Psoas muscle (tissue), 8 donors: ENCODE measurements at places on chromosomes 5 and 9. TPM values are rescaled to one million over a fixed set of nuclear protein-coding genes. Genes with fewer than 3 reads are reported as not detected.

PAEP gene
- total RNA-seq: not detected

ADAMTSL2 gene
- total RNA-seq: 4.0 TPM

ANKDD1B gene
- not detected for total RNA-seq

NOXA1 gene
- 1.6 TPM for total RNA-seq

HRCT1 gene
- 4.9 TPM for total RNA-seq

PCDHGB5 gene
- 3.7 TPM for total RNA-seq

SLCO6A1 gene
- total RNA-seq: not detected

RECK gene
- 2.0 TPM for total RNA-seq

GNG10 gene
- total RNA-seq: 12.0 TPM

NUTM2F gene
- not detected for total RNA-seq

LHX3 gene
- not detected for total RNA-seq

ASB6 gene
- 8.4 TPM for total RNA-seq

DMRT2 gene
- 0.43 TPM for total RNA-seq

SYK gene
- 2.1 TPM for total RNA-seq

GARNL3 gene
- total RNA-seq: 4.8 TPM

MTAP gene
- total RNA-seq: 14.8 TPM

KIAA0825 gene
- total RNA-seq: 1.2 TPM

WWC1 gene
- total RNA-seq: not detected

PLAC8L1 gene
- total RNA-seq: not detected

HSPB3 gene
- total RNA-seq: 112 TPM

NMUR2 gene
- total RNA-seq: not detected

PIP5K1B gene
- total RNA-seq: 1.7 TPM

DNA sequence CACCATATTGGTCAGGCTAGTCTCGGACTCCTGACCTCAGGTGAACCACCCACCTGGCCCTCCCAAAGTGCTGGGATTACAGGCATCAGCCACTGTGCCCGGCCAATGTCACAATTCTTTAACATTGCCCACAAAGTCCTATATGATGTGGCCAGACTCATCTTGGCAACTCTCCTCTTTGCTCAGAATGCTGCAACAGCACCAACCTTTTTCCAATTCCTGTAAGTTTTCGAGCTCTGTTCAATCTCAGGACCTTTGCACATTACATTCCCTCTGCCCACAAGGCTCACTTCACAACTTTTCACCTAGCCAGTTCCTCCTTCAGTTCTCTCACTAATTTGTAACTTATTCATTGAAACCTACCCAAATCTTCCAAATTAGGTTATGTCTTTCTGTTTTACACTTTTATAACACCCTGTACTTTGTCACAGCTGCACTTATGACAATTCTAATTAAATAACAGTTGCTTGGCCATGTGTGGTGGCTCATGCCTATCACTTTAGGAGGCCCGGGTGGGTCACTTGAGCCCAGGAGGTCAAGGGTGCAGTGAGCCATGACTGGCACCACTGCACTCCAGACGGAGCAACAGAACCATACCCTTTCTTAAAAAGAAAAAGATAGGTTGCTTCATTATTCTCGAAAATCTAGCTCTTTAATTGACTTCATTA is 30.9 kb upstream of the GLDC start:
- DNase-seq: no peak

- DNase-seq: no peak
Measured at GRCh38 chr5:141362719-141363118, 1.2 kb upstream of the PCDHGA5 start.

DNA sequence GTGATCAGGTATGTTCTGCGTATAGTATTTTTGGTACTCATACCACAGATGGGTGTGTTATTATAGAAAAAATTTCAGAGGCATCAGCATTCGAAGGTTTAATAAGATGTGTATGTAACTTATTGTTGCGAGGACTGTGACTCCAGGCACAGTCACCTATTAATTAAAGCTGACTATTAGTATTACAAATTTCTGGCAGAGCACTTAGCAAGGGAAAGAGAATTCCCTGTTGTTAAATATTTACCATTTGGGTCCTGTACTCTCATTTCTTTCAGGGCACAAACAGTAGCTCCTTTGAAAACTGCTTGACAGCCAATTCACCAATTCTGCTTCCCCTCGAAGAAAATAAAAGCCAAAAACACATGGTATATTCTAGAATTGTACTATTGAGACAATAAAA is 653.8 kb downstream of the ELAVL2 start:
- no peak for DNase-seq

- DNase-seq: peak; percentile 16
Measured at GRCh38 chr5:135076051-135076491, 42.0 kb upstream of the PITX1 start.

GRCh38 chr9:89719202-89719601 is 114.4 kb downstream of the GADD45G start:
- no peak for DNase-seq

- DNase-seq: no peak
Measured at GRCh38 chr9:116317503-116317902, 163.9 kb downstream of the PAPPA start.

DNA sequence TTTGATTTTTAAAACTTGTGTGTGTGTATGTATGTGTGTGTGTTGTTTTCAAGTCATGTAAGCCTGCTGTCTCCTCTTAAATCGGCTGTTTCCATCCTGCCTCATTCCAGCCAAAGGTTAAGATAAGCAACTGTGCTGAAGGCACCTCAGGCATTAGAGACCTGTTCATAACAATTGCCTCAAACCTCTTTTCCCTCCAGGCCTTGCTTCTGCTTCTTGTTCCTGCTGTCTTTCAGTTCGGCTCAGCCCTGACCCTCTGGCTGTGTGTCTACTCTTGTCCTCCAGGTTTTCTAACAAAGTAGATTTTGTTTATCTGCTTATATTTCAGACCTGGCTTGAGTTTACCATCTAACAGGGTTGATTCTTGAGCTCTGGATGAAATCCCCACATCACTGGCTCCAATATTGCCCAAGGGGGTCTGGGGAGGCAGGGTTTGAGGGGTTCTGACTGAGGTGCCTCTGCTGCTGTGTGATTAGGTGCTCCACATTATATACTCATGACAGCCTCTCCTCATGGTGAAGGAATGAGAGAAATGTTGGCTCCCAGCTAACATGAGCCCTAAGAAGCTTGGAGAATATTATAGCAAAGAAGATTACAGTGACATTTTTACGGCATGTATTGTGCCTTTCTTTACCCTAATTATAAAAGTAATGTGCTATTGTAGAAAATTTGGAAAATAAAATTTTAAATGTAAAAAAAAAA is 229.7 kb upstream of the PIK3R1 start:
- no peak for DNase-seq

- peak; percentile 44 for DNase-seq
Measured at GRCh38 chr9:133788045-133788818, 50.1 kb upstream of the SARDH start.

- DNase-seq: no peak
Measured at GRCh38 chr5:171706736-171707441, 78.7 kb upstream of the SMIM23 start.

GRCh38 chr5:62741761-62742160 is 163.1 kb downstream of the LRRC70 start:
- DNase-seq: no peak

GRCh38 chr5:139282197-139282557 is 11.4 kb upstream of the MATR3 start:
- no peak for DNase-seq

GRCh38 chr5:150766251-150766650 is 7.4 kb upstream of the DCTN4 start:
- DNase-seq: no peak

DNA sequence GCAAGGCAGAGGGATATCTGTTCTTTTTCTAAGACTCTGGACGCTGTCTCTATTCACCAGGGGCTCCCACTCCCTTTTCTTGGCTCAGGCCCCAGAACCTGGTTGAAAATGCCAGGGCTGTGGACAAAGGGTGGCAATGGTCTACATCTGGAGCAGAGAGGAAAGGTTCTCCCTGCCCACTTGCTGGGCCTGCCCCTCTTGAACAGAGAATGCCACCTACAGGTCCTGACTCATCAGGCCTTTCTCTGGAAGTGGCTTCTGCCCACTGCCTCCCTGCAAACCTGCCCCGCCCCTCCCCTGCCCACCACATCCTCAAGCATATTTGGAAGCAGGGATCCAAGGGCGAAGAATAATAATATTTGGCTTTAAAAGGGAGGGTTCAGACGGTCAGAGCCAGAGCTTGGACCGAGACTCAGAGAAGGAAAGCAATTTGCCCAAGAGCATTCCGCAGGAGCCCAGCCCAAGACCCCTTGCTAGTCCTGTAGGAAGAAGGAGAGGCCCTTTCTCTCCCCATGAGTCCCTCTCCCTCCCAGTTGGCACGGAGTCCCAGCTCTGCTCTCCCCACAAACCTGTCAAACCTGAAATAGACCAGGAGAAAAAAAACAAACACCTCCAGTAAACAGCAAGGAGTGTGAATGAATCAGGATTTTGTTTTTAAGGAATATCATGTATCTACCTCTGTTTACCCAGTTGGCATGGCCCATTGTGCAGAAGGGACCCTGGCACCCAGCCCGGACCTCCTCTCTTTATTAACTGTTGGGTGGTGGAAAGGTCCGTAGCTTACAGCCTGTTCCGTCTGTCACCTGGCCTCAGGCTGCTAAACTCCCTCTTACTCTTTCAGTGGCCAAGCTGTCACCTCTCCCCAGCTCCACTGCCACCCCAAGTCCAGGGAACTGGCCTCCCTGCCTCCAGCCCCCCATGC is 37.7 kb upstream of the STXBP1 start:
- DNase-seq: no peak

- no peak for DNase-seq
Measured at GRCh38 chr5:132460846-132461568, 29.6 kb downstream of the IRF1 start.

- no peak for DNase-seq
Measured at GRCh38 chr9:13291718-13292117, 12.2 kb upstream of the MPDZ start.

DNA sequence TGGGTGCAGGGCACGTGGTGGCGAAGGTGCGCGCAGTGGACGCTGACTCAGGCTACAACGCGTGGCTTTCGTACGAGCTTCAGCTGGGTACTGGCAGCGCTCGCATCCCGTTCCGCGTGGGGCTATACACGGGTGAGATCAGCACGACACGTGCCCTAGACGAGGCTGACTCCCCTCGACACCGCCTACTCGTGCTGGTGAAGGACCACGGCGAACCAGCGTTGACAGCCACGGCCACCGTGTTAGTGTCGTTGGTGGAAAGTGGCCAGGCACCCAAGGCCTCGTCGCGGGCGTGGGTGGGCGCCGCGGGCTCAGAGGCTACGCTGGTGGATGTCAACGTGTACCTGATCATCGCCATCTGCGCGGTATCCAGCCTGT is 2.1 kb downstream of the PCDHA2 start:
- DNase-seq: no peak

- DNase-seq: peak; percentile 40
Measured at GRCh38 chr5:147504011-147504410, 5.9 kb downstream of the DPYSL3 start.

DNA sequence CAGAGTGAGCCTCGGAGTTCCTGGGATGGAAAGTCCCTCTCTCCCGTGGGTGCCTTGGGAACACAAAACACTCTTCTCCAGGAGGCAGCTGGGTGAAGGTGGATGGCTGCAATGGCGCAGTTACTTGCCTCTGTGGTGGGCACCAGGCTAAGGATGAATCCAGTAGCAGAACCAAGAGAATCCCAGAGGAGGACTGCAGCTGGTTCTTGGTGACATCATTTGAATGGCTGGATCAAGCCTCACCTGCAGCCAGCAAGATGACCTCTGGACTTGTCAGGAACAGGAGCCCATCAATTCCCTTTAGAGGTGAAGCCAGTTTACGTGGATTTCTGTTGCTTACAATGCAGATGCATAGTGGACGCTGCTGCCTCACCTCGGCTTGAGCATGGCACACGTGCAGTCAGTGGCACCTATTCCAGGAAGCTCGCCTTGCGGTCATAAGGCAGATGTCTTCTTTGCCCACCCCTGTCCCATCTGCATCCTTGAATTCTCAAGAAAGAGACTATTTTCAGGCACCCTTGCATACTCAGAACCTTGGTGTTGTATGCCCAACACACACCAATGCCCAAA is 34.1 kb upstream of the ADAMTS2 start:
- DNase-seq: no peak

GRCh38 chr9:15178631-15179030 is 128.4 kb downstream of the TTC39B start:
- no peak for DNase-seq

GRCh38 chr9:72465593-72465984 is 55.8 kb upstream of the TMC1 start:
- DNase-seq: no peak

- no peak for DNase-seq
Measured at GRCh38 chr5:173165177-173166016, 21.1 kb downstream of the BNIP1 start.

DNA sequence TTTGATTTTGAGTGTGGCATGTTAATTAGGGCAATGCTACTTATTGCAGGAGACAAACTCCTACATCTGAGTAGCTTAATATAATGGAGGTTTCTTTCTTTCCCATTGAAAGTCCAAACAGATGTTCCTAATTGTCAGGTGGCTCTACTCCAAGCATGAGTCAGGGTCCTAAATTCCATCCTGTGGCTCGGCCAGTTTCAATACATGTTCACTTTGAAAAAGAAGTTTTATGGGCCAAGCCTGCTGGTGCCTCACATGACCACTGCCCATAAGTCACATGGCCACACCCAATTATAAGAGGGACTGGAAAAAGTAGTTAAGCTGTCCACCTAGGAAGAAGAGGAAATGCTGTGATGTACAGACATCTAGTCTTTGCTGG is 170.4 kb downstream of the ARRDC3 start:
- DNase-seq: no peak

GRCh38 chr9:70988551-70988950 is 132.9 kb downstream of the TRPM3 start:
- DNase-seq: no peak

GRCh38 chr5:138711087-138711486 is 42.1 kb upstream of the CTNNA1 start:
- no peak for DNase-seq

DNA sequence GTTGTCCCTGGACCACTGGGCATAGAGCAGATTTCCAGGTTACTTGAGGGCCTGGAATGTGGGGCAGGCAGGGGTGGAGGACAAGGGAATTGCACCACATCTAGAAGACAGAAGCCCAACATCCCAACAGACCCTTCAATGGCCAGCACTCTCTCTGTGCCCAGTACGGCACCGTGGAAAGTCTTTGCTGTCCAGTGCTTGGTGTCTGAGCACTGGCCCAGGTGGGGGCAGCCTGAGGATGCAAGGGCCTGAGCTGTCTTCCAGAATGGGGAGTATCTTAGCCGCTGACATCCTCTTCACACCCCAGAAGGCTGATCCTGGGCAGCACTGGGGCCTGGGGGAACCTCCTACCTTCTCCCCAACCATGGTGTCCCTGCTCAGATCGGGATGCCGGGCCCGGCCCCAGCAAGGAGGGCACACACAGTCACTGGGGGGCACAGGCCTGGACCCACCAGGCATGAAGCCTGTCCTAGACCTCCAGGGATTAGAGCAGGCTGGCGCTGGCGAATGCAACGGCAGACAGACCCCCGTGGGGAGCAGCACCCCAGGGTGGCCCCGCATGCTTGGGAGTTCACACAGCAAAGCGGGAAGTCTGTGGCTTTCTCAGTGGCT is 40.6 kb upstream of the OLFM1 start:
- DNase-seq: no peak

DNA sequence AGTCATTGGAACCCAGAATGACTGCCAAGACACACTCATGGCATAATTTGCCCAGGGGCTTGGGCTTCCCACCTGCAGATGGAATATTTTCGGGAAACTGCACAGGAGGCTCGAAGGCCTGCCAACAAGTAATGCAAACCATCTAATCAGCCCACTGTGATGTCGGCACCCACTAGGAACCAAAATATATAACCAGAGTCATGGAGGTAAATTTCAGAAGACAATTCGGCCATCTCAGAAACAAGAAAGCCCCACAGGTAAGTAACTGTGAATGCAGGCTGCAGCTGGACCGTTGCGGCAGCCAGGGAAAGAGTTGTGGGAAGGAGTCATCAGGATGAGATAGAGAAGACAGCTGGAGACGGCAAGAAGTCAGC is 264.4 kb downstream of the SYK start:
- no peak for DNase-seq
